ENCODE measurements at places on chromosomes 1 and 21.

- H3K36me3 ChIP-seq = no peaks in the 10 kb centered on the region
- no peak for DNase-seq
- no peak overlapping the region for H3K4me3 ChIP-seq
- no peaks in the 10 kb centered on the region for H3K4me1 ChIP-seq
- H3K27me3 ChIP-seq = peaks cover 1% of the 10 kb centered on the region
Measured at GRCh38 chr1:62229932-62230331, 35.3 kb downstream of the L1TD1 start.

GRCh38 chr1:41626146-41626545 lies 141.7 kb upstream of the EDN2 start:
- H3K27me3 ChIP-seq = no peaks in the 10 kb centered on the region
- H3K27ac ChIP-seq = peak overlapping the region; percentile 23
- H3K36me3 ChIP-seq = peaks cover 65% of the 10 kb centered on the region

- H3K36me3 ChIP-seq = no peaks in the 10 kb centered on the region
- H3K27me3 ChIP-seq = no peaks in the 10 kb centered on the region
- H3K27ac ChIP-seq = no peak overlapping the region
- no peak overlapping the region for H3K4me3 ChIP-seq
- DNase-seq = no peak
- no peaks in the 10 kb centered on the region for H3K4me1 ChIP-seq
Measured at GRCh38 chr1:68919075-68919474, 422.2 kb upstream of the DEPDC1 start.

DNA sequence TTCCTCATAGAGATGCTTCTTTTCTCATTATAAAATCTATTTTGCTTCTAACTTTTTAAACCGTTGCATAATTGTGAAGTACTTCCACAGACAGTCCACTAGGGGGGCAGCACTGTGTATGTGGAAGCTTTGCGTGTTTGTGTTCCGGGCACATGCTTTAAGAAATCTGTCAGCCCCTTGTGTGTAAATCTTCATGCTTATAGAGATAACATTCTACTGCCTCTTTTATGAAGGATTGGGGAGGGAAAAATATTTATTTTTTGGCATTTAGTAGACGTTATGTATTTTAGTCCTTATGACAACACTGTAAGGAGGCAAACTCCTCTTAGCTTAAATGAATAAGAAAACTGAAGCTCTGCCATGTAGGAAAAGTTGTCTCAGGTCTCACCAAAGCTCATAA lies 157.3 kb upstream of the PTGFR start:
- peak; percentile 2 for DNase-seq
- H3K27me3 ChIP-seq = peaks cover 2% of the 10 kb centered on the region
- H3K4me3 ChIP-seq = no peak overlapping the region
- H3K27ac ChIP-seq = no peak overlapping the region
- no peaks in the 10 kb centered on the region for H3K36me3 ChIP-seq

GRCh38 chr21:37412603-37413360 lies 46.2 kb downstream of the DYRK1A start:
- H3K36me3 ChIP-seq = peaks cover 11% of the 10 kb centered on the region
- H3K27ac ChIP-seq = peak overlapping the region; percentile 19
- no peak for DNase-seq
- peaks cover 82% of the 10 kb centered on the region for H3K4me1 ChIP-seq
- H3K27me3 ChIP-seq = no peaks in the 10 kb centered on the region
- H3K4me3 ChIP-seq = no peak overlapping the region

DNA sequence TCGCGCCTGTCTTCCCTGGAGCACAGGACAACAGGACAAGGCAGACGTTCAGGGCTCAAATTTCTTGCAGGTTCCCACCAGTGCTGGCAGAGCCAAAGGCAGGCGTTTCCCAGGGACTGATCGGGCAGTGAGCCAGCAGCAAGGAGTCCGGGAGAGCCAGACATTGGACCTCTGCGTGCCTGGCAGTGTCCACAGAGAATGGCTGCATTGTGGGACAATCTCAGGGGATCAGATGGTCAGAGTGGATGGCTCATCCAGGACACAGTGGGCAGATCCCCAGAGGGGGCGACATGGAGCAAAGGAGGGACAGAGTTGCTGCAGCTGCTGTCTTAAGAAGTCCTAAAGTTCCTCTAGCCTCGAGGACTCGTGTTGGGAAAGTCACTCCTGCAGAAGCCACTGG lies 4.6 kb downstream of the TMEM63A start:
- peaks cover 64% of the 10 kb centered on the region for H3K4me1 ChIP-seq
- H3K27ac ChIP-seq = no peak overlapping the region
- H3K4me3 ChIP-seq = no peak overlapping the region
- DNase-seq = peak; percentile 42
- H3K27me3 ChIP-seq = no peaks in the 10 kb centered on the region

DNA sequence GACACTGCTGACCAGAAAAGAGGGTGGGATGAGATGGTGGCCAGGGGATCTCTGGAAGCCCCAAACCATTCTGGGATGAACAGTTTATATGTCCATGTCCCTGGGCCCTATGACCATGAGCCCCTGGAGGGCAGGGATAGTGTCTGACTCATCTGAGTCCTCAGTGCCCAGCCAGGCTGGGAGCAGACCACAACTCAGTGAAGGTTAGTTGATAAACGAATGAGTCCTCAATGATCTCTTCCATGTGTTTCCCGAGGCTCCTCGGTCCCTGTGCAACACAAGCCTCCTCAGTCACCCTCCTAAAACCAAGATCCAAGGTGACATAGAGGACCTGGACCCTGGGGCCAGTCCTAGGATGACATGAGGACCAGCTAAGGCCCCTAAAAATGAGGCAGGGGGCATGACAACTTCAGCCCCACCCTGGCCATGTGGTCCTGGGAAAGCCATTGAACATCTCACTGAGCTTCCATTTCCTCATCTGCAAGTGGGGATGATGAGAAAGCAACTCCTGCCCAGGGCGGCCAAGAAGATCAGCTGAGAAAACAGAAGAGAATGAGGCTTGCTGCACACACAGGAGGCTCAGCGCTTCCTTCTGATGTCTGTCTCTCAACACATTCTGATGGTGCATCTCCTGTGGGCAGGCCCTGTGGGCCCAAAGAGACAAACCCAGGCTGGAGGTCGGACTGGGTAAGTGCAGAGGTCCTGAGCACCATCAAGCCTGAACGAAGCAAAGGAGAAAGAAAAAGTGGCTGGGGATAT lies 86.3 kb downstream of the GLIS1 start:
- peaks cover 6% of the 10 kb centered on the region for H3K27me3 ChIP-seq
- H3K4me3 ChIP-seq = no peak overlapping the region
- DNase-seq = no peak
- H3K27ac ChIP-seq = no peak overlapping the region
- H3K4me1 ChIP-seq = no peaks in the 10 kb centered on the region
- H3K36me3 ChIP-seq = no peaks in the 10 kb centered on the region

DNA sequence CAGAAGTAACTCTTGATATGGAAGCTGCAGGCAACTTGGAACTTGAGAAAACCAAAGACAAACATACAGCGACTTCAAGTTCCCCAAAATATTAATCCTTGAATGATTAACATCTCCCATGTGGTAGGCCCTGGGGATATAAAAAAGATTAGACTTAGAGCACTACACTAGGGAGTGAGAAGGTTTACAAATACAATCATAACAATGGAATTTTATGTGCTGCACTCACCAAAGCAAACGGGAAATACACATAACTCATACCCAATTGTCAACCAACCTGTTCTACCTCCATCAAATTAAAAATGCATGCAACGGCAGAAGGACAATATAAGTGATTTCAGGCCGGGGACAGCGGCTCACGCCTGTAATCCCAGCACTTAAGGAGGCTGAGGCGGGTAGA lies 3.7 kb downstream of the SMYD3 start:
- H3K4me3 ChIP-seq = no peak overlapping the region
- H3K36me3 ChIP-seq = peaks cover 13% of the 10 kb centered on the region
- H3K27me3 ChIP-seq = no peaks in the 10 kb centered on the region
- H3K4me1 ChIP-seq = peaks cover 24% of the 10 kb centered on the region
- no peak overlapping the region for H3K27ac ChIP-seq

DNA sequence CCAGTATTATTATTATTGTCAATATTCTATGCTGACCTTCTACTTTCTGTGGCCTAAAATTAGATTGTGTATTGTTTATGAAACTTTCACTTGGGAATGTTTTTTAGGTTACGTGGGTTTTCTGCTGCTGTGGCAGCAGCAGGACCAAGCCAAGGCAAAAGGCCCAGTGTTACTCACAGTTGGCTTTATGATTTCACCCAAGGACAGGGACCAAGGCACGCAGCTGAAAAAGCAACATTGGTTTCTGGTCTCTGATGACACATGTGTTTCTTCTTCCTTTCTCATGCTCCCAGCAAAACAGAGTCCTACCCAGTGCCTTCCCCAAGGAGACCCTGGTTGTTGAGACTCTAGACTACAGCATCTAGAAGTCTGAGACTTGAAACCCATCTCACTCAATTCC lies 413.7 kb downstream of the SETD4 start:
- DNase-seq = no peak
- H3K4me1 ChIP-seq = no peaks in the 10 kb centered on the region
- H3K36me3 ChIP-seq = no peaks in the 10 kb centered on the region
- peaks cover 7% of the 10 kb centered on the region for H3K27me3 ChIP-seq
- no peak overlapping the region for H3K4me3 ChIP-seq

DNA sequence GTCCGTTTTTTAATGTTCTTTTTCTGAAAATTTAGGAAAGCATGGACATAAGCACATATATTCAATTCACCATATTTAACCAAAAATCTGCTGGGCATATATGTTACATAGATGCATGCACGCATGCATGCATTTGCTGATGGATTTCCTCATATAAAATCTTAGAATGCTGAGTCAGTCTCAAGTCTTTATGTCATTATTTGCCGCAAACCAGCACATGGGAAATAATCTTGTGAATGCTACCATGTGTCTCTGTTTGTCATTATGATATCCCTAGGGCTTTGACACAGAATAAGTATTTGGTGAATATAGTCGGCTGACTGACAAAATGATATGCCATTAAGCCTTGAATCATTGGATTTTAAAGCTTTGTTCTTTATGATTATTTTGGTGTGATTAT lies 776.5 kb downstream of the KCNT2 start:
- no peak overlapping the region for H3K4me3 ChIP-seq
- no peaks in the 10 kb centered on the region for H3K36me3 ChIP-seq
- no peaks in the 10 kb centered on the region for H3K27me3 ChIP-seq
- no peak for DNase-seq
- no peak overlapping the region for H3K27ac ChIP-seq
- no peaks in the 10 kb centered on the region for H3K4me1 ChIP-seq
